Effector memory CD8-positive, alpha-beta T cell (primary cell): ENCODE measurements at places on chromosomes 11 and 22.

DNA sequence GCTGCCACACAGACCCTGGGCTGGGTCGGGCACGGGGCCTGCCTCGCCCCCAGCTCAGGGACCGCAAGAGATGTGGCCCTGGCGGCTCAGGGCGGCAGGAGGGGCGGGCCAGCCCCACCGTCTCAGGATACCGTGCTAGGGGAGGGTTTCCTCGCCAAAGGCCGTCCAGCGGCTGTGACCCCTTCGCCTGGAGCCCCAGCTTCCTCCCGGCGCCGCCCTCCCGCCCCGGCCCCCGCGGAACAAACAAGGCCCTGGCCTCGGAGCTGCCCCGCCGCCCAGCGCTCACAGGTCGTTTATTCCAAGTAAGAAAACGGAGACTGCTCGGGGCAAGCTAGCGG lies 543 bp upstream of the AP2A2 start:
- H3K27me3 ChIP-seq: no peaks in the 10 kb centered on the region
- H3K27ac ChIP-seq: no peak overlapping the region
- no peak overlapping the region for H3K4me3 ChIP-seq
- peaks cover 25% of the 10 kb centered on the region for H3K4me1 ChIP-seq

DNA sequence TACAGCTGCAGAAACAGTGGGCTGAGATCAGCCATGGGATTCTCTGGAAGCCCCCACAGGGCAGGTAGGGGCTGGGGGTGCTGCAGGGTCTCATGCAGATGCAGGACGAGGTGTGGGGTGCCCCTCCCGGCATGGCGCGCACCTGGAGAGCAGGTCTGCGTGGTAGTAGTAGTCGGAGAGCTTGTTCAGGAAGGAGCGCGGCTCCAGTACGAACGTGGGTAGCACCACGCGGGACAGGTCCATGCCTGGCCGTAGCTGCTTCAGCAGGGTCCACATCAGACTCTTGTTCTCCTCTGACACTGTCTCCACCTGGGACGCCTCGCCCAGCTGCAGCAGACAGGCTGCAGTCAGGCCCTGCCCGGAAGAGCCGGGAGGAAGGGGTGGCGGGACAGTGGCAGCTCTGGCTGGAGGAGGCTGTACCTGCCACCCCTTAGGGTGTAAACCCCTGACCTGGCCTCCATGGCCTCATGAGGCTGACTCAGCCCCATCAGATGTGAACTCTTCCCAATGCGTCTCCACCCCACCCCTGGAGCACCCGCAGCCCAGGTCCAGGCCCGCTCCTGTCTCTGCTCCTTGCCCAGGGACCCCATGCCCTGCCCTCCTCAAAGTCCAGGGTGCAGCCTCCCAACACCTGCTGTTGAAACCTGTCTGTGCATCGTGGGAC lies 47.0 kb upstream of the CARS1 start:
- DNase-seq: no peak
- H3K27ac ChIP-seq: peak overlapping the region; percentile 72
- H3K27me3 ChIP-seq: no peaks in the 10 kb centered on the region
- H3K36me3 ChIP-seq: peaks cover 11% of the 10 kb centered on the region
- no peak overlapping the region for H3K4me3 ChIP-seq

DNA sequence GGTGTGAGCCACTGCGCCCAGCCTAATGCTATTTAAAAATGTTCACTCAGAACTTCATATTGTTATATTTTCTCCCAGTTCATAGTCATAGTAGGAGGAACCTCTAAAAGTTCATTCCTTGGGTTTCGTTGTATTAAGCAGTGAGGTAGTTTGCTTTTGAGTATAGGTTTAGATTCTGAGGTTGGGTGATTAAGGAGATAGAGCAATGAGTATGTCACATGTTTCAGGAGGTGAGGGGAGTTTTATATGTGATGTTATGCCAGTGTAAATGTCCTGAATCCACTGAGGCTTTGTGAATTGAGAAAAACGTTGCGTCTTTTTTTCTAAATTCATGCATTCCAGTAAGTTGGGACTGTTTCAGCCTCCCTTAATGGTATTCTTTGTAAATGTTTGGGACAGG lies 4.2 kb downstream of the UBE2L3 start:
- H3K36me3 ChIP-seq: peaks cover 19% of the 10 kb centered on the region
- peak overlapping the region; percentile 88 for H3K4me3 ChIP-seq
- H3K4me1 ChIP-seq: peaks cover 73% of the 10 kb centered on the region
- no peak for DNase-seq
- no peaks in the 10 kb centered on the region for H3K27me3 ChIP-seq

DNA sequence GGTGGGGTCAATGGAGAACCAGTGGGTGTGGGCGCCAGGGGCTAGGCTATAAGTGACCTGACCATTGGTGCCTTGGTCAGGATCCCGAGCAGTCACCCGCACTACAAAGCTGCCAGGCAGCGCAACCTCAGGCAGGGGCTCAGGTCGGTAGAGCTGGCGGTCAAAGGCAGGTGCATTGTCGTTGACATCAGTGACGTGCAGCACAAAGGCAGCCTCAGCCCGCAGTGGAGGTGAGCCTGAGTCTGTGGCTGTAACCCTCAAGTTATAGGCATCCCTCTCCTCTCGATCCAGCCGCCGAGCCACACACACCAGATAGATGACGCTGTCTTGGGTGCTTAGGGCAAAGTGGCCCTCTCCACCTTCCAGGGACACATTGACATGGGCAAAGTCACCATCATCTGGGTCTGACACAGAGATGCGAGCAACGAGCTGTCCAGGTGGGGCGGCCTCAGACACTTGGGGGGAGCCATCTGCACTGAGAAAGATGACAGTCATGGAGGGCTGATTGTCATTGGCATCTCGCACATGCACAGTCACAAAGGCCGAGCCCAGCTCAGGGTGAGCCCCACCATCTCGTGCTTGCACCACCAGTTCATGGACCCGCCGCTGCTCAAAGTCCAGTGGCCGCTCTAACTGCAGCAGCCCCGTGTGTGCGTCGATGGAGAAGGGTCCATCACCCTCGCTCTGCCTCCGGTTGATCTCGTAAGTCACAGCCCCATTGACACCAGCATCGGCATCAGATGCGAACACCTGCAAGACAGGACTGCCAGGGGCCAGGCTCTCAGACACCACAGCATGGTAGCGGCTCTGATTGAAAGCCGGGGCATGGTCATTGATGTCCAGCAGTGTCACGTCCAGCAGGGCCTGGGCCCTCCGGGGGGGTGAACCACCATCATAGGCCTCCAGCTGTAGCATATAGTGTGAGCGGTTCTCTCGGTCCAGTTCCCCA lies 15.3 kb downstream of the DCHS1 start:
- H3K27me3 ChIP-seq: no peaks in the 10 kb centered on the region
- no peak for DNase-seq
- peaks cover 5% of the 10 kb centered on the region for H3K4me1 ChIP-seq

DNA sequence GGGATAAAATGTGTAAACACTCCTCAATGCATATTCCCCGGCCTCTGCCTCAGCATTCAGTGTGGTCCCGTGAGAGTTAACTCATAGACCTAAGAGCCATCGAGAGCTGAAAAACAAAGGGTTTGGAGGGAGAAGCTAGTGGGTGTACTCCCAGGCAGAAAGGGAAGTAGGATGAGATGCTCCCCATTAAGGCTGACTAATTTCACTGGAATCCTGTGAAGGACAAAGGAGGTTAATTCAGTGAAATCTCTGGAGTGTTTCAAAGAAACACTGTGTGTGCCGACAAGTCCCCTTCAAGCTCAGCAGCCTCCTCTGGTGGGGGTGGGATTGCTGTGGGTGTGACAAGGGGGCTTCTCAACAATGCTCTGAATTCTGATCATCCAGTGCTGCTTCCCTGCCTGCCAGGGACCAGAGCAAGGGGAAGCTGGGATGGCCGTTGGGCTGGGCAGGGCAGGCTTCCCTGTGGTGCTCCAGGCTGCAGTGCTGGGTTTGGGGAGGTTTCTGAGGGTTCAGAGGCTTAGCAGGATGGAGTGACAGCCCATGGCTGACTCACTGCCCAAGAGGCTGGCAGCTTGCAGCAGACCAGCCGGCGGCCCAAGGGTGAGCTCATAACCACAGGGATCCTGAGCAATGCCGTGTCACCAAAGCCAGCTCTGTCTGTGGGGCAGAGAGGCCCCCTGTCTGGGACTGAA lies 61.4 kb upstream of the BMAL1 start:
- no peak overlapping the region for H3K4me3 ChIP-seq
- H3K4me1 ChIP-seq: no peaks in the 10 kb centered on the region
- no peak overlapping the region for H3K27ac ChIP-seq
- H3K36me3 ChIP-seq: peaks cover 3% of the 10 kb centered on the region

DNA sequence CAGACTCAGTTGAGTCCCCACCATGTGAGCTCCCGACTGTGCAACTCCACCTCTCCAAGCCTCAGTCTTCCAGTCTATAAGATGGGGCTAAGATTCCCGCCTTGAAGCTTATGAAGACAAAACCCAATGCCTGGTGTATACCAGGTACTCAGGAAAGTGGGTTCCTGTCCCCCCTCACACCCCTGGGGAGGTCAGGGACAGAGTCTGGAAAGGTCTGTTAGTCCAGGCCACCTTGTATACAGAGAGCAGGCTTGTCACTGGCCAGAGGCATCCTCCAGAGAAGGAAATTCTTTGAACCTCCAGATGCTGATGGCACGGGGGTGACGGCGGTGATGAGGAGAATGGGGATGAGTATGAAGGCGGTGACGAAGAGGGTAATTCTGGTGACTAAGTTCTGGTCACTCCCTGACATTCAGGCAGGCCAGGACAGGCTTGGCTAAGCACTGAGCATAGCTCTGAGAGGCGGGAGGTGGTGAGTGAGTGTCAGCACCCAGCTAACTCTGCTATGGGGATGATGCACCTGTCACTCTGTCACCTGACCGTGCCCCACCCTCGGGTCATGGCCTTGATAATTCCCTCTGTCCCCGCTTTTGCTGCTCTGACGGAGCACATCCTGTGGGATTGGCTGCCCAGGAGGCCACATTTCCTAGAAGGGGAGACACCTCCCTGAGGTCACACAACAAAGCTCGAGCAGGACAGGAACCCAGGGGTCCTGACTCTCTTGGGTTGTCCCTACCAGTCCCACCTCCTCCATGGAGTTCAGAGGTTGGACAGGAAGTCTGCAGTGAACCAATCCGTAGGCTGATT lies 30.9 kb upstream of the CSNK1E start:
- H3K27ac ChIP-seq: no peak overlapping the region
- H3K4me3 ChIP-seq: no peak overlapping the region
- H3K4me1 ChIP-seq: no peaks in the 10 kb centered on the region
- H3K36me3 ChIP-seq: peaks cover 3% of the 10 kb centered on the region

DNA sequence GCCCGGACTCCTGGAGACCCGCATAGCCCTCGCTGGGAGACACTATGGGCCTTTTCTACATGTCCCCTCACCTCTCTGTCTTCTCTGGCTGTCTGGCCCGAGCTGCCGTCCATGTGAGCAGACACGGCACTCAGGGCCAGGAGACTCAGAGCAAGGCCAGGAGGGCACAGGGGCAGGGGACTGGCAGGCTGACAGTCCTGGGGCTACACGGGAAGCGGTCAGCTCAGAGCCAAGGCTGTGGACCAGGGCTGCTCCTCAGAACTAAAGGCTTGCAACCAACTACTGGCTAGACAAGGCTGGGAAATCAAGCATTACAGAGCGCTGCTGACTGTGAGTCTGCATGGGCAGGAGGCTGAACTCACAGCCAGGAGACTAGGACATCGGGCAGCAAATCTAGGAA lies 56.1 kb upstream of the CDON start:
- H3K27me3 ChIP-seq: peaks cover 10% of the 10 kb centered on the region
- H3K27ac ChIP-seq: no peak overlapping the region
- no peak for DNase-seq
- H3K4me1 ChIP-seq: no peaks in the 10 kb centered on the region
- H3K36me3 ChIP-seq: peaks cover 2% of the 10 kb centered on the region
- H3K4me3 ChIP-seq: no peak overlapping the region

DNA sequence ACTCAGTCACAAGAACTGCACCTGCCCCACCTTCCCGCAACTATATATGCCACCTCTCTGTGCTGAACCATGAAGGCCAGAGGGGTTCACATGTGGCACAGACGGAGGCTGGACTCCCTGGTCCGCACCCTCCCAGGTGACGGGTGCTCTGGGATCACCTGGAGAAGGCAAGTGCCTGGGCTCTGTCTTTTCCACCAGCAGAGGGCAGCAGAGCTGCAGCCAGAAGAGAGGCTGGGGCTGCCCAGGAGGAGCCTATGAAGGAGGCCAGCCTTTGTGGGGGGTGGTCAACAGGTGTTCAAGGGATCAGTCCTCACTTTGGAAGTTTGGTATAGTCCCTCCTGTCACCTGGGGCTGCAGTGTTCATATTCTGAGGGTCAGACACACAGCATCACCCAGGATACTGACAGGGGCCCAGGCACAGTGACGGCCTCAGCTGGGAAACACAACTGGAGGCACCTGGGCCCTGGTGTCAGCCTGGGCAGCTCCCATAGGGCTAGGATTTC lies 39.2 kb upstream of the IGLL5 start:
- no peaks in the 10 kb centered on the region for H3K36me3 ChIP-seq
- H3K4me3 ChIP-seq: no peak overlapping the region
- peak overlapping the region; percentile 58 for H3K27ac ChIP-seq
- no peaks in the 10 kb centered on the region for H3K27me3 ChIP-seq

GRCh38 chr11:3134651-3135480 lies 30.2 kb downstream of the OSBPL5 start:
- peaks cover 37% of the 10 kb centered on the region for H3K4me1 ChIP-seq
- H3K4me3 ChIP-seq: peak overlapping the region; percentile 74
- H3K36me3 ChIP-seq: peaks cover 4% of the 10 kb centered on the region
- no peak for DNase-seq
- H3K27me3 ChIP-seq: no peaks in the 10 kb centered on the region

DNA sequence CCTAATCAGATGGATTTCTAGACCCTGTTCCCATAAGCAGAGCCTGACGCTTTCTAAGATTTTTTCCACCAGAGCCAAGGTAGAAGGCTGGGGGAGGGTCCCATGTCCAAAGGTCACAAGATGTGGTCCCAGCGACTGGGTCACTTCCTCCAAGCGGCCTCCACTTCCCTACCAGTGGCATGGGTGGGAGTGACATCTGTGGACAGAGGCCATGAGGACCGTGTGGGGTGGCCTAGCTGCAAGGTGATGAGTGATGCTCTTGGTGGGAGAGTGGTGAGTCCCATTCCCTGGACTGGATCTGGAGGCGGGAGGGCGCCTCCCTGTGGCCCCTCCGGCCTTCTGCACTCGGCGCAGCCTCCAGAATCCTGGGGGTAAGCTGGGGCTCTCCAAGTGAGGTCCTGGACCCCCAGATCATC lies 32.4 kb upstream of the PRR5 start:
- H3K27ac ChIP-seq: peak overlapping the region; percentile 88
- H3K4me1 ChIP-seq: peaks cover 68% of the 10 kb centered on the region
- peak overlapping the region; percentile 85 for H3K4me3 ChIP-seq
- H3K36me3 ChIP-seq: peaks cover 47% of the 10 kb centered on the region
- no peaks in the 10 kb centered on the region for H3K27me3 ChIP-seq

- H3K27ac ChIP-seq: no peak overlapping the region
- H3K4me1 ChIP-seq: no peaks in the 10 kb centered on the region
- H3K4me3 ChIP-seq: no peak overlapping the region
Observed at GRCh38 chr11:86869531-86869930, 69.2 kb downstream of the PRSS23 start.

DNA sequence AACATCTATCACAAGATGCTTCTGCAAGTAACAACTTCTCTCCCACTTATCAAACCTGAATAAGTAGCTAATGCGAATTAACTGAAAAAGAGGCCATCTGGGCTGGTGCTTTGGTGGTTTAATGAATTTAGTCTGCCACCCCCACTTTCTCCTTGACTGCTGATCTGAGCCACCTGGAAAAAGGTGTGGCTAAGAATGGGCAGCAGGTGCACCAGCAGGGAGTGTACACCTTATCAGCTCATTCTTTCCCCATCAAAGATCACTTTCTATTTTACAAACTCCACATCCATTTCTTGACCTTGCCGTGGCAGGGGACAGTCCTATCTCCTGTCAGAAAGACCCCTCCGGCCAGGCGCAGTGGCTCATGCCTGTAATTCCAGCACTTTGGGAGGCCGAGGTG lies 6.5 kb downstream of the RFPL3 start:
- no peaks in the 10 kb centered on the region for H3K4me1 ChIP-seq
- no peak for DNase-seq
- H3K27ac ChIP-seq: no peak overlapping the region
- H3K4me3 ChIP-seq: no peak overlapping the region
